ENCODE measurements at places on chromosomes 1 and 21.

DNA sequence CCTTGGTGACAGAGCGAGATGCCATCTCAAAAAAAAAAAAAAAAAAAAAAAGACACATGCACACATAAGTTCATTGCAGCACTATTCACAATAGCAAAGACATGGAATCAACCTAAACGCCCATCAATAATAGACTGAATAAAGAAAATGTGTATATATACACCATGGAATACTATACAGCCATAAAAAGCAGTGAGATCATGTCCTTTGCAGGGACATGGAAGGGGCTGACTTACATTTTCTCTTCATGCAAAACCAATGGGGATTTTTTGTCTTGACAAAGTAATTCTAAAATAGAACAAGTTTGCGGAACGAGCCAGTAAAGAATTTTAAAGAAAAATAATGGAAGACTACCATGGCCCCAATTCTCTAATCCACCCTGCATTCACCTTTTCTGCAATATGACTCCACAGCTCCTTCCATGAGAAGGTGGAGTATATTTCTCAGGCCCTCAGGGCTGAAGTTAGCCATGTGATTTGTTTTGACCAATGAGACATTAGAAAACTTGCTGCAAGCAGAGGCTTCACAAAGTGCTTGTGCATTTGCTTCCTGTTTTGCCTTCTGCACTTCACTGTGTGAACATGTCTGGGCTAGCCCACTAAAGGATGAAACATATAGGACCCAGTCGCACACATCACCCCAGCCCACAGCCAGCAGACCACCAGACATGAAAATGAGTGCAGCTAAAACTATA is 78.8 kb upstream of the NR5A2 start:
- no peak for DNase-seq

DNA sequence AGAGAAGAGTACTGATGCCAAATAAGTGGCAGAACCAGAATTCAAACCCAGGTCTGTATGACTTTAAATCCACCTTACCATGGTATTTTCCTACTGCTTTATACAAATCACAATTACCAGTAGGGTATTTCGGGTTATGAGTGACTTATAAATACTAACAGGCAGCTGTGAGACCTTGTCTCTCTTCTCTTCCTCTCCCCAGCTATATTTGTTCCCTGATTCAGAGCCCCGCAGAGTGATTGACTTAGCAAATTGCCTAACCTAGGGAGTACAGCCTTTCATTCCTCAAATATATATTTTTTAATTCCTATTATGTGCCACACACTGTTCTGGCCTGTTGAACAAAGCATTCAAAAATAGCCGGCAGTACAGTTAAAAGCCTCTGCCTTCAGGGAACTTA is 168.0 kb downstream of the CLEC20A start:
- DNase-seq, result no peak

GRCh38 chr1:78892260-78892840 is 114.2 kb downstream of the ADGRL4 start:
- DNase-seq, result no peak

- peak; percentile 17 for DNase-seq
These were observed 171.8 kb downstream of the TOMM20 start for GRCh38 chr1:234956821-234957329.

GRCh38 chr1:36359383-36359782 is 26.3 kb downstream of the STK40 start:
- DNase-seq, result no peak

GRCh38 chr1:224540535-224540934 is 75.6 kb upstream of the CNIH3 start:
- DNase-seq, result no peak

DNA sequence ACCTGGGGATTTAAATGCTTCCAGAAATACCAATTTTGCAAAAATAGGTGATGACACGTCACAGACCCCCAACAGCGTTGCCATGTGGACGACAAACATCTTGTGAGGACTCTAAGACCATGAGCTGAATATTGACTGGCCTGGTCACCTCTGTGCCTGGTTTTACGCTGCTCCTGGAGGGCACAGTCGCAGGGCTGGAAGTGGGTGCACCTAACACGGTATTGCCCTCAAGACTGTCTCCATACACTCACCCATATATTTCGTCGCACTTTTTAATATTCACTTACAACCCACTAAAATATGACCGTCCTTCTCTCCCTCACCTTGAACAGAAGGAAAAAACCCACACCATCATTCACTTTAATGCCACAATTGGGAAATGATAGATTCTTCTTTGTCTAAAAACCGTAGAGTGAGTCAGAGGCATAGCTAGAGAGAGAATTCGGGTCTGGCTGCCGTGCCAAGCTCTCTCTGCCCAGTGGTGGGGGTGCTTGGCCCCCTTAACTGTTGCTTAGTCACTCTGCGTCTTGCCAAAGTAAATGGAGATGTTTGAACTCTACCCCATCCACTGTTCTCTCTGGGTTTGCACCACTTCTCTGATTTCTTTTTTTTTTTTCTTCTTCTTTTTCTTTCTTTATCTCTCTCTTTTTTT is 40.8 kb upstream of the UTS2 start:
- DNase-seq, result no peak

Data from activated T-cell treated with anti-CD3 and anti-CD28 coated beads, Interleukin-2, amount 50 U/mL, for 48 hours (primary cell).